ENCODE measurements at places on chromosomes 16 and 17. TPM values are rescaled to one million over a fixed set of nuclear protein-coding genes. Genes with fewer than 3 reads are reported as not detected.

Gene TP53TG3
- total RNA-seq: not detected

Gene CUEDC1
- 20.7 TPM for total RNA-seq

Gene TOM1L2
- 33.3 TPM for total RNA-seq

Gene KCNH4
- total RNA-seq: 0.34 TPM

Gene CBFA2T3
- 1.5 TPM for total RNA-seq
